ENCODE measurements at places on chromosomes 16 and 17. TPM values are rescaled to one million over a fixed set of nuclear protein-coding genes. Genes with fewer than 3 reads are reported as not detected.

The ANKRD40CL gene
- not detected for total RNA-seq

The ESRP2 gene
- total RNA-seq: 0.07 TPM

The SCARF1 gene
- total RNA-seq: 0.21 TPM

The ADAD2 gene
- not detected for total RNA-seq

The NPIPB9 gene
- total RNA-seq: 1.8 TPM

The ZNF594 gene
- 1.5 TPM for total RNA-seq

The TEDC2 gene
- 17.7 TPM for total RNA-seq

The NOD2 gene
- not detected for total RNA-seq

The TLCD1 gene
- total RNA-seq: 27.5 TPM

The CAPN15 gene
- total RNA-seq: 76.4 TPM

The PLEKHH3 gene
- total RNA-seq: 15.2 TPM

The C17orf50 gene
- total RNA-seq: 0.33 TPM

The DNASE1L2 gene
- 1.3 TPM for total RNA-seq

The ITGA2B gene
- 1.1 TPM for total RNA-seq

The NEUROD2 gene
- total RNA-seq: not detected

The FAM171A2 gene
- total RNA-seq: 4.2 TPM

The OR3A3 gene
- total RNA-seq: not detected

The CHTF18 gene
- 27.2 TPM for total RNA-seq

The NPIPA5 gene
- total RNA-seq: 4.8 TPM

The CHD9NB gene
- 1.3 TPM for total RNA-seq

The EVPLL gene
- total RNA-seq: not detected

The TAC4 gene
- not detected for total RNA-seq

The CA7 gene
- not detected for total RNA-seq

The CNTROB gene
- total RNA-seq: 32.5 TPM

The DNAH9 gene
- total RNA-seq: 0.13 TPM

The KCNH6 gene
- total RNA-seq: 0.02 TPM

The PDPK1 gene
- total RNA-seq: 20.9 TPM

The CTU2 gene
- 23.5 TPM for total RNA-seq

The NSMCE1 gene
- 61.1 TPM for total RNA-seq

The DPEP3 gene
- total RNA-seq: not detected

The KRTAP1-3 gene
- total RNA-seq: not detected

The FOXC2 gene
- total RNA-seq: 5.6 TPM

The TP53TG3B gene
- total RNA-seq: not detected

The ZG16B gene
- total RNA-seq: 0.66 TPM

The PFN1 gene
- 3,252 TPM for total RNA-seq

The TEX19 gene
- 0.41 TPM for total RNA-seq

The SULT1A2 gene
- not detected for total RNA-seq

The MRPL10 gene
- total RNA-seq: 99.6 TPM

The LPCAT2 gene
- 5.5 TPM for total RNA-seq
